ENCODE measurements at places on chromosomes 1 and 21.
A peak's percentile ranks its signal among the peaks of the same experiment; 100 is the strongest.

- DNase-seq, result no peak
These were observed 29.2 kb upstream of the POFUT2 start for GRCh38 chr21:45316871-45317397.

GRCh38 chr1:87575528-87575927 is 246.8 kb downstream of the LMO4 start:
- DNase-seq, result no peak

- DNase-seq, result no peak
These were observed 488.4 kb upstream of the ADGRL2 start for GRCh38 chr1:81312272-81312754.

GRCh38 chr1:178644308-178645120 is 80.5 kb upstream of the RALGPS2 start:
- DNase-seq, result peak; percentile 91

All from NCI-H82 (cell line).